Activated T-cell treated with anti-CD3 and anti-CD28 coated beads for 1 hour (primary cell): ENCODE measurements at places on chromosomes 3 and 15.
A peak's percentile ranks its signal among the peaks of the same experiment; 100 is the strongest.

- no peak for DNase-seq
These were observed 7.9 kb upstream of the LINGO1 start for GRCh38 chr15:77640615-77641014.

GRCh38 chr15:68431792-68432401 is at the start of gene ITGA11:
ITGA11 (minus strand) TSS chr15:68432163; CDS start chr15:68432066, 97 bp downstream.
- DNase-seq: no peak

DNA sequence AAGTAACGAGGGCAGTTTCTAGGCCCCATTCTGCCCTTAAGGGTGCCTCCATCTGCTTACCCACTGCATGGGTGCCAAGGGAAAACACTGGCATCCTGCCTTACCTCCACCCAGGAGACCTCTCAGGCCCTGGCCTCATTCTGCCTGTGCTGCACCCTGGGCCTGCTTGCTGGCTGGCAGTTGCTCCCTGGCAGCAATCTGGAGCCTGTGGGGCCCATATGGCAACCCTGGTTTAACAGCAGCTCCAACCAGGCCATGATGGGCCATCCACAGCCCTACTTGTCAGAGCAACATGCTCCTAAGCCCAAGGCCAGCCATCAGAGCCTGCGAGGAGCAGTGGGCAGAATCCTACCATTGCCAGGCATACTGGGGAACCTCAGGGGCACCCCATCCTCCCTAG is 3.7 kb downstream of the C3orf18 start:
- DNase-seq: no peak

DNA sequence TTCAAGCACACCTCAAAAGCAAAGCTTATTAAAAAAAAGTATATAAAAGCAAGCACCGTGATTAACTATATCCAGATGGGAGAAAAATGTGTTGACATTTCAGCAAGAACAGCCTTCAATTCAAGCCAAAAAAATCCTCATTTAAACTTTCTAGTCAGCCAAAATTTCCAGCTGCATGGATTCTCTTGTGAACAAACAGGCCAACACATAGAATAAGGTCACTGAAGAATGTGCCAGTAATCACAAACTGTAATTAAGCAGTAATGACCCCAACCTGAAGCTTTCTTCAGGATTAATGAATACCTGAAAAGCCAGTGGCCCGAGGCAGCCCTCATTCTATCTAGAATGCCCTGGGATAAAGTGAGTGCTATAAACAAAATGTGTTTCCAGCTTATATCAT is 130.7 kb upstream of the KCNMB2 start:
- no peak for DNase-seq

DNA sequence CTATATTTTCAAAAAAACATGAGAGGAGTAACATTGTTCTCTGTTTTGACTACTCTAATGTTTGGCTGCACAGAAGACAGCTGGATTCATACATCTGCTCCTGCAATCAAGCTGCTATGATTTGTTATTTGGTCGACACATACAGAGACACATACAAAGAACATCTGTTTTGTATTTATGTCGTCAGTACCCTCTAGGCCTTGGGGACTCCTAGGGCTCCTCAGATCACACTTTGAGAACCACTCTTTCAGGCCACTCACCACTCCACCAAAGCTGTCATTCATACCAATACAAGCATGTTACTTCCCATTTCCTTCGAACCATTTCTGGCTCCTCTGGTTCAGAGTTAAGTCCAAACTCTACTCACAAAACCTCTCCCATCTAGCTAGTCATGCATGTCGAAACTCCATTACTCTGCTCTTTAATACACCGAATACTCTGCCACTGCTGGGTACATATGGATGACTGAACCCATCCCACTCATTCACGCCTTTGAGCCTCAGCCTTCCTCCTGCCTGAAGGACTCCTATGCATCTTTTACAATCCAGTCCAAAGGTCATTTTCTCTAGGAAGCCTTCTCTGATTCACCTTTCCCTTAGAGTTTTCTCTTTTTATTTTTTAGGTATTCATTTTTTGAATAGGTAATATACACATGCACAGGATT is 102.9 kb upstream of the ARHGEF3 start:
- no peak for DNase-seq

GRCh38 chr15:52069559-52069958 is 43.0 kb downstream of the BCL2L10 start:
- no peak for DNase-seq

- no peak for DNase-seq
These were observed 54.8 kb upstream of the HES1 start for GRCh38 chr3:194080913-194081800.

GRCh38 chr3:139601191-139601961 is 61.8 kb upstream of the RBP1 start:
- DNase-seq: no peak

DNA sequence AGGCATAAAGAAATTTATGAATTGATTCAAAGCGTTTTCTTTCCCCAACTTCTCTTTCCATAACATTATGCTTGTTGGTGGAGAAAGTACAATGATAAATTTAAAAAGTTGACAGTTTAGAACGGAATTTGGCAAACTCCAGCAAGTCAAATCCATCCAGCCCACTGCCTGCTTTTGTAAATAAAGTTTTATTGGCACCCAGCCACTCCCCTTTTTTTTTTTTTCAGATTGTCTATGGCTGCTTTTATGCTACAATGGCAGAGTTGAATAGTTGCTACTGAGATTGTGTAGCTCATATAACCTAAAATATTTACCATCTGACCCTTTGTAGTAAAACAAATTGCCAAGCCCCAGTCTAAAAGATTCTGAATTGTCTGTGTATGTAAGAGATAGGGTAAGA is 112.8 kb upstream of the RBMS3 start:
- DNase-seq: no peak

DNA sequence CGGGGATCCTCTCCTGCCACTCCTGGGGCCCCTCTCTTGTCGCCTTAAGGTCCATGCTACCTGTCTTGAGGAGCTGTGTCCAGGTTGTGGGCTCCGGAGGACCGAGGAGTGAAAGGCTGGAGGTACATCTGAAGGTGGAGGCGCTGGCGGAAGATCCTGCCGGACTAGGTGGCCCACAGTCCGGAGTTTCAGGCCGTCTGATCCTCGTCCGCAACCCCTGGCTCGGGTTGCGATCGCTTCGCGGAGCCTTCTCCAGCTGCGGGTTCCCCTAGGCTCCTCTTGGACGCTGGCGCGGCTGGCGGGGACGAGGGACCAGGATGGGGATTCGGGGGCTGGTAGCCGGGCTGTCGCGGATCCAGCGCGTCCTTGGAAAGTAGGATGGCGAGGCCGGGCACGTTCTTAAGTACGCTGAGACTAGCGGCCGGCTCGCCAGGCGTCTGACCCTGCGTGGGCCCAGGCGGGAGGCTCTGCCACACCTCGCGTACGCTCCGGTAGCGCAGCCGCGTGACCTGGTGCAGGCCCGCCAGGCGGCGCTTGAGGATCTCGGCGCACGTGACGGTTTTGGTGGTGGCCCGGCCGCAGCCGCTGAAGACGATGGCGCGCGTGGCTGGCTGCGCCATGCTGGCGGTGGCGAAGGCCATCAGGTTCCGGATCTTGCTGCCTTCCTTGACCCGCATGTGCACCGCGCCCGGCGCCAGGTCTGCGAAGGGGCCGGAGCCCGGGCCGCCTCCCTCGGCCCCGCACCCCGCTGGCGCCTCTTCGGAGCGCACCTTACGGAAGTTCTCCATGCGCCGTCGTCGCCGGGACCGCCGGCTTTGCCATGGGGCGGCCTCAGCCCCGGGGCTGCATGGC is 550 bp downstream of the RPP25 start:
- DNase-seq: peak; percentile 55

GRCh38 chr3:31729082-31729481 is 196.4 kb downstream of the STT3B start:
- no peak for DNase-seq

DNA sequence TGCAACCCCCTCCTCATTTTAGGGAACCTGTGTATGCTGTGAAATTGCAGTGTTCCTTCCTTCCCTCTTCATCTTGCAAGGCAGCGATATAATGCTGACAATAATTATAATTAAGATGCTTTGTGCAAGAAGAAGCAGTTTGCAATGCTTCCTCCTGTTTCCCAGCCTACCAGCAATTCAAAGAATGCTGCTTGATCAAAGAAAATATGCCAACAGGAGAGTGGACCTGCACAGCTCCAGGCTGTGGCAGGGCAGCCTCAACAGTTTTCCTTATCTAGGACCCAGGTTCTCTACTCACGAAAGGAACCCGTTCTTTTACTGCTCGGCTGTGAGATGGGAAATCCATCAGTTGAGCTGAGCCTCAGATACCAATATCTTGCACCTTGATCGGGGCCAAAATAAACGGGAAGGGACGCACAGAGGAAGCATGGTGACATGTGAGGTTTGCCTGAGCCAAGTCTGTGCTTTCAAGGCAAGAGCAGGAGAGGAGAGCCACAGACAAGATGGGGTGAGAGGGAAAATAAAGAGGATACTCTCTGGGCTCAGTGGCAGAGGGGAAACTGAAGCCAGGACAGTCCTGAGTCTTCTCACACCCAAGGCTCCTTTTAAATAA is 22.6 kb upstream of the LRTM1 start:
- DNase-seq: no peak

- no peak for DNase-seq
These were observed 90.0 kb upstream of the ICE2 start for GRCh38 chr15:60568914-60569391.

DNA sequence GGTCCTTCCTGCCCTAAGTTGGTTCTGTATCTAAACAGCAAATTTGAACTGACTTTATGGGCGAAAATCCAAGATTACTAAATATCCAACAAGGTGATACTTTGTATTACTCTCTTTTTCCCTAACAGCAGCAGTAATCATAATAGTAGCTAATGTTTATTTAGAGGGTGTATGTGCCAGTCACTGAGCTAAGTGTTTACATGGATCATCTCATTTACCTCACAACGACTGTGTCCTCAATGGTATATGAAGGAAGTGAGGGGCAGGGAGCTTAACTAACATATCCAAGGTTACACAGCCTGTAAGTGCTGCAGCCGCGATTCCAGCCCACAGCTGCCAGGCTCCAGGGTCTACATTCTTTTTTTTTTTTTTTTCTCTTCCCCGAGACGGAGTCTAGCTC is 10.3 kb upstream of the LRRC34 start:
- DNase-seq: no peak

- no peak for DNase-seq
These were observed 213.8 kb downstream of the RPLP1 start for GRCh38 chr15:69666441-69666882.

- DNase-seq: no peak
These were observed 3.5 kb downstream of the ARL13B start for GRCh38 chr3:93983408-93983807.

GRCh38 chr15:70786996-70787395 is 23.6 kb upstream of the UACA start:
- no peak for DNase-seq

GRCh38 chr15:85707519-85708338 is 87.0 kb downstream of the KLHL25 start:
- DNase-seq: no peak

- DNase-seq: peak; percentile 74
These were observed 109.3 kb downstream of the SHQ1 start for GRCh38 chr3:72738752-72739530.

- no peak for DNase-seq
These were observed 648.9 kb upstream of the ALCAM start for GRCh38 chr3:104717828-104718196.

GRCh38 chr3:77248420-77248819 is 208.5 kb downstream of the ROBO2 start:
- DNase-seq: no peak

GRCh38 chr3:197791892-197792647 is 1.0 kb downstream of the LRCH3 start:
- no peak for DNase-seq

- DNase-seq: no peak
These were observed 45.2 kb downstream of the GHSR start for GRCh38 chr3:172402892-172403643.

DNA sequence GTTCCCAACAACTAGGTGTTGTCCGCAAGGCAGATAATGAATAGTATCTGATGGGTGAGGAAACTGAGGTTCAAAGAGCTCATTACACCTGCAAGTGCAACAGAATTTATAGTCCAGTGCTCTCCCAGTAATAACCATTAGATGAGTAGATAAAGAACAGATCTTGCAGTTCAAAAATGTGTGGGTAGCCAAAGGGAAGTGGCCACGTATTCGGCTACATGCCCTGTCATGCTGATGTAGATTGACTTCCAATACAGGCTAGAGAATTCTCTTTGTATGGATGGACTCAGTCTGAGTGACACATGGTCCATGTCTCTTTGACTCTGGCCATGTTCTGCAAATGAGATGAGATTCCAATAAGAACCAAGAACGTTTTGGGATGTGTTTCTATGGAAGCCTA is 187.9 kb upstream of the LPP start:
- DNase-seq: no peak

DNA sequence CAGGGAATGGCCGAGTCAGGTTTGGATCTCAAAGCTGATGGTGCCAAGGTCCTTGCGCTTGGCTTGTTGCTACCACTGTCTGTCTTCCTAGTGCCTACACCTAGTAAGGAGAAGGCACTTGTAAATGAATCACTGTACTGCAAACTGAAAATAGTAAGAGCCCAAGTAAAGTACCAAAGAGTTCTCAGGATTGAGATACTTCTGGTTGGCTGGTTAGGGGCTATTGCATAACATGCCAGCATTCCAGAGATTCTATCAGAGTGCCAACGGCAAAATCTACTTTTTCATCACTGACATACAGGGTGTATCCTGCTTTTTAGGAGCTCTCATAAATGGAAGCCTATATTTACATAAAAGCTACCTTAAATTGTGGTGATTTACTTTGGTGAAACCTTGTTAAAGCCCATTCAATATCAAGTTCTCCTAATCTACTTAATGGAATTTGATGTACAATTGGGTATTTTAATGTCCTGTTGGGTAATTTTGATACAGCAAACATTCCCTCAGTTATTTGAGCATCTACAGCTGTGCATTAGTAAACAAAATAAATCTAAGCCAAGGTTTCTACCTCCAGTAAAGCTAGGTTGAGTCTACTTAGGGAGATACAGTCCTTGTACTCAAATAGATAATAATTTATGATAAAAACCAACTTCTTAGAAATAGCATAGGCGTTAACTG is 30.7 kb upstream of the CHD2 start:
- DNase-seq: no peak

DNA sequence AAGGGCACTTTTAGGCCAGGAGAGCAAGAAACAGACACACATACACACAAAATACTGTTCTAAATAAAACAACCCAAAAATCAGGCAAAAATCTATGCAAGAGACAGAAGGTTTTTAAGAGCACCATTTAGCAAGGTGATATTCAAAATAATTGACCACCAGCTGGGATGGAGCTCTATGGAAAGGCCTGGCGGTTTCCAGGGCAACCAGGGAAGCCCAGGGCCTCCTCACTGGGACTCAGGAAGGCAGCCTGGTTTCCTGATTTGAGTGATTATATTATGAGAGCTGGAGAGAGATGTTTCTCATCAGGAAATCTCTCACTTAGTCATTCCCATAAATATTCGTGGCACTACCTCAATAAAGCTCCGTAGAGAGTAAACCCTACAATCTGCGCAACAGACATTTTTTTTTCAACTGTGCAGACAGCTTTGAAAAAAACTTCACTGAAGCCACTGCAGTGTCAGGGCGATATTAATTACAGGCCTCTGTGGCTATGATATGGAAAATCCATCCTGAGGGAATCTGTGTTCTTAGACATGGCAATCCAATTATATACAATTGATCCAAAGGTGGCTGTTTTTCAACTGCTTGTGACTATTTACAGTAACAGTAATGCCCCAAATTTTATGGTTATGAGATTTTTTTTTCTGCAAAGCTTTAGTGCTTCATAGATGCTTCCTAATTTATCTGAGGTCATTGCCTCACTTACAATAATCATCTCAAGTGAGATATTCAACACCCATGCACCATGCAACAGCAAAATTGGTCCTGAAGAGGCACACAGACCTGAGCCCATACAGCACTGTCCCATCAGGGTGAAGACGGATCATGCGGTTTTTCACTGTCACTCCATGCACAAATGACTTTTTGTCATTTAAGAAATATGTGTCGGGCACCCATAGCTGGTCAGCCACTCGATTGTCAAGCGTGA is 152.1 kb downstream of the GABRB3 start:
- DNase-seq: no peak
